Esophagus muscularis mucosa (tissue), 4 donors: ENCODE measurements at places on chromosomes 11 and 22. TPM values are rescaled to one million over a fixed set of nuclear protein-coding genes. Genes with fewer than 3 reads are reported as not detected.

DNA sequence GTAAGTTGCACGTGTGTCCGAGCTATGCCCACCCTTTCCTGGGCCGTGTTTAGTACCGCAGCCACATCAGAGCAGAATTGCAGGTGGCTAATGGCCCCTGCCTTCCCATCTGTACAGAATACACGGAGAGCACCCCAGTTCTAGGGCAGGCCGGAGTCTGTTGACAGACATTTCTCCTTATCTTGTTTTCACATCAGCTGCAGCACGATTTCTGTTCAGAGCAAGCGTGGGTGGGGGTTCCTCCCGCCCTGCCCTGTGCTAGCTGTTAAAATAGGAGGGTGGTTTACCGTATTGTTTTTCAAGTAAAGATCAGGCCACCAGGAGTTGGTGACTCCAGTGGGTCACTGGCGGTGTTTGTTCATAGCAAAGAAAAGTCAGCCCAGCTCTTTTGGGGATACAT, 41.1 kb downstream of the UBASH3B start:
- H3K4me1 ChIP-seq, result peaks cover 3% of the 10 kb centered on the region
- no peaks in the 10 kb centered on the region for H3K27me3 ChIP-seq
- H3K4me3 ChIP-seq, result no peak overlapping the region
- no peak for DNase-seq
- no peak overlapping the region for H3K27ac ChIP-seq
- H3K36me3 ChIP-seq, result no peaks in the 10 kb centered on the region

DNA sequence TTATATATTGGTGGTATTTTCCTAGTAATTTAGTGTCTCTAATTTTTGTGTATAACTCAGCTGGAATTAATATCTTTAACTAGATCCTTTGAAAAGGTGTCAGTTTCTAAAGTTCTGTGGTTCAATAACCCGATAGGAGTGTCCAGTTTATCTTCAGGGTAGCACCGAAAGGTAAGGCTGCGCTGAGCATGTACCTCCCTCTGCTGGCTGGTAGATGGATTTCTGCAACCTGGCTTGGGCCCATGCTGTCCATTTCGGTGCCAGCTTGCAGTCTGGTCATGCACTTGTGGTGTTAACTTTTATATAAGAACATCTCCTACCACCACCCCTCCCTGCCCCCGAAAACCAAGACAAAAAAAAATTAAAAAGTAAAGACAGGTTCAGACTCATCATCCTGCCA, 24.7 kb downstream of the EXT2 start:
- DNase-seq, result no peak
- peaks cover 14% of the 10 kb centered on the region for H3K36me3 ChIP-seq
- no peak overlapping the region for H3K4me3 ChIP-seq
- no peak overlapping the region for H3K27ac ChIP-seq
- H3K27me3 ChIP-seq, result no peaks in the 10 kb centered on the region

DNA sequence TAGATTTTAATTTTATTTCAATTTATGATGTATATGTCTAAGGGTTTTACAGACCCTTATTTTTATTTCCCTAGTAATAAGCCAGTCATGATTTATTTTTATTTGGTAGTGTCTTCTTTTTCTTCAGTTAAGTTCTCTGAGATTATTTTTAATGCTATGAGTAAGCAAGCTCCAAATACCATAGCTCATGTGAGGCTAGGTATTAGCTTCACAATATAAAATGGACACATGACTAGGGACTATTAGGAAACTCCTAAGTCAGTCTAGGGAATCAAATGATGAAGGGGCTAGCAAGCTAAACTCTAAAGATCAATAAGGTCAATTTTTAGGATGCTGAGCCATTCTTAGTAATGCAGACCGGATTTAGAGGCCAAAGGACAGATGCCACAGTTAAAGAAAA, 45.9 kb downstream of the CKAP5 start:
- peaks cover 6% of the 10 kb centered on the region for H3K4me1 ChIP-seq
- no peak for DNase-seq
- peaks cover 35% of the 10 kb centered on the region for H3K36me3 ChIP-seq
- no peak overlapping the region for H3K4me3 ChIP-seq

GRCh38 chr11:103450241-103450640, 341.0 kb downstream of the DYNC2H1 start:
- no peaks in the 10 kb centered on the region for H3K27me3 ChIP-seq
- no peak for DNase-seq
- H3K36me3 ChIP-seq, result no peaks in the 10 kb centered on the region

DNA sequence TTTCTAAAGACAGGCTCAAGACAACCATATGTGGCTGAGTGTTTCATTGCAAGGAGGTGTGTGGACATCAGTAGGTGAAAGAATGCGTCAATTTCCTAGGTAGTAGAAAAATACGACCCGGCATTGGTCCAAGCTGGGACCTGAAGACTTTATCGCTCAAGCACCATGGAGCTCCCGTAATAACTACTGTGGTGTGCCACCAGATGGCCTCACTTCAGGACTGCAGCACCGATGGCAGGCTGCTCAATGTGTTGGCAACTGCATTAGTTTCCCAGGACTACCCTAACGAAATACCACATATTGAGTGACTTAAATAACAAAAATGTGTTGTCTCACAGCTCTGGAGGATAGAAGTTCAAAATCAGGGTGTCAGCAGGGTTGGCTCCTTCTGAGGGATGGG, 72.4 kb upstream of the FAT3 start:
- no peak overlapping the region for H3K27ac ChIP-seq
- no peak for DNase-seq
- H3K4me3 ChIP-seq, result no peak overlapping the region
- no peaks in the 10 kb centered on the region for H3K36me3 ChIP-seq
- no peaks in the 10 kb centered on the region for H3K4me1 ChIP-seq
- H3K27me3 ChIP-seq, result no peaks in the 10 kb centered on the region

- no peak for DNase-seq
- no peaks in the 10 kb centered on the region for H3K36me3 ChIP-seq
- H3K4me3 ChIP-seq, result no peak overlapping the region
- H3K27ac ChIP-seq, result no peak overlapping the region
- no peaks in the 10 kb centered on the region for H3K4me1 ChIP-seq
Observed at GRCh38 chr11:101870510-101870909, 44.3 kb upstream of the CEP126 start.

DNA sequence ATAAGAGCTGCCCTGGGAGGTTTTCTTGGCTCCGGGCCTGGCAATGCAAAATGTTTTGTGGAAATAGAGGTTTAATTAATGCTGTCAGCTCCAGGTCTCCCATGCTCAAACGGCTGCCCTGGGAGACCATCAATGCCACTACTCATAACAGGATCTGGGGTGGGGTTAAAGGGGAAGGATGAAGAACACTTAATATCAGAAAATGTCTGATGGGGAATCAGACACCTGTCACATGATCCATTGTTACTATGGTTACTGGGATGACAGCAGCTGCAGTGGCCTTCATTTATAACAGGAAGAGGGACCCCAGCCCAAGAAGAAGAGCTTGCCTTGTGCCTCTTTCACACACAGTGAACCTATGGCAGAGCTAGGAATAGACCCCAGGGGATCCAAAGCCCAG, 2.2 kb upstream of the SYT13 start:
- no peaks in the 10 kb centered on the region for H3K27me3 ChIP-seq
- H3K27ac ChIP-seq, result no peak overlapping the region
- H3K4me3 ChIP-seq, result no peak overlapping the region
- H3K4me1 ChIP-seq, result peaks cover 8% of the 10 kb centered on the region
- no peaks in the 10 kb centered on the region for H3K36me3 ChIP-seq

DNA sequence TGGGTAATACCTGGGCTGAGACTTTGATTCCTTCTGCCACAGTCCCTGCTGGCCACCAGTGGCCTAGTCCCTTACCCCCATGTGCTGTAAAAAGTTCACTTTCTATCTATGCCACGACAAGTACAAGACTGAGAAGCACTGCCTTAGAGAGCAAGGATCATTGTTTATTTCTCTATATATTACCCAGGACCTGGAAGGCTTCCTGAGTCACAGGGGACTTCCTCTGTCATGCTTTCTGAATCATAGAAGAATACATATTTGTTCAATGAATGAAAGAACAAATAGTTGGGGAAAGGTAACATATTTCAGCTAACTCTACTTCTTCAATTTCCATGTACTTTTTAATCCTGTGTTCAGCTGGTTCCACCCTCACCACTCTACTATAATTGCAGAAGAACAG, 5.5 kb upstream of the SYT9 start:
- no peak for DNase-seq
- H3K36me3 ChIP-seq, result no peaks in the 10 kb centered on the region
- H3K27ac ChIP-seq, result no peak overlapping the region
- H3K27me3 ChIP-seq, result peaks cover under 1% of the 10 kb centered on the region
- no peak overlapping the region for H3K4me3 ChIP-seq

DNA sequence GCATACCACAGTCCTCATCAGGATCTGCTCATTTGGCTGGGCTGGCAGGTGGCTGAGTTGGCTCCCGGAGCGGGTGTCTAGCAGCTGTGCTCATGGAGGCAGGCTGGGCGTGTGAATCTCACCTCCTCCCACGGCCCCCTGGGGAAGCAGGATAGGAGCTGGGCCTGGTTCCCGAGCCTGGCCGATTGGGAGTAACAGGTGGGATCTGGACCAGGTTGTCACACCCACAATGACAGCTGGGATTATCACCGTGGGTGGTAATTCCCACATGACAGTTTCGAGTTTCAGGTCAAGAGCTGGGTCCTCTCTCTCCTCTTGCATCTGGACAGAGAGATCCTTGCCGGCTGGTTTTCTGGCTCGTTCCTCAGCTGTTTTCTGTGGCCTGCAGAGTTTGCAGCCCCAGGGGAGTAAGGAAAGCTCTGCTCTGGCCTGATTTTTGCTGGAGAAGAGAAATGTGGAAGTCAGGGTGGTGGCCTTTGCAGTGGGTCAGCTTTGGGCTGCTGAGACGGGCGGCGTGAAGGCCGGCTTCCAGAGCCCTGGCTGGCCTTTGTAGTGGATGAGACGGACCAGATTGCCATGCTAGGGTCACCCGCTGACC, 57.0 kb downstream of the BCR start:
- H3K27me3 ChIP-seq, result no peaks in the 10 kb centered on the region
- H3K27ac ChIP-seq, result no peak overlapping the region
- no peak overlapping the region for H3K4me3 ChIP-seq
- DNase-seq, result peak; percentile 94
- H3K4me1 ChIP-seq, result peaks cover 57% of the 10 kb centered on the region

GRCh38 chr11:3036419-3036818, 20.8 kb downstream of the CARS1 start:
- H3K27ac ChIP-seq, result no peak overlapping the region
- H3K27me3 ChIP-seq, result no peaks in the 10 kb centered on the region
- no peak overlapping the region for H3K4me3 ChIP-seq
- H3K4me1 ChIP-seq, result no peaks in the 10 kb centered on the region
- H3K36me3 ChIP-seq, result peaks cover 35% of the 10 kb centered on the region

- H3K4me3 ChIP-seq, result no peak overlapping the region
- no peak for DNase-seq
- H3K27me3 ChIP-seq, result no peaks in the 10 kb centered on the region
- peaks cover 82% of the 10 kb centered on the region for H3K4me1 ChIP-seq
- peak overlapping the region; percentile 4 for H3K27ac ChIP-seq
Observed at GRCh38 chr11:96315476-96315875, 27.5 kb downstream of the MAML2 start.

DNA sequence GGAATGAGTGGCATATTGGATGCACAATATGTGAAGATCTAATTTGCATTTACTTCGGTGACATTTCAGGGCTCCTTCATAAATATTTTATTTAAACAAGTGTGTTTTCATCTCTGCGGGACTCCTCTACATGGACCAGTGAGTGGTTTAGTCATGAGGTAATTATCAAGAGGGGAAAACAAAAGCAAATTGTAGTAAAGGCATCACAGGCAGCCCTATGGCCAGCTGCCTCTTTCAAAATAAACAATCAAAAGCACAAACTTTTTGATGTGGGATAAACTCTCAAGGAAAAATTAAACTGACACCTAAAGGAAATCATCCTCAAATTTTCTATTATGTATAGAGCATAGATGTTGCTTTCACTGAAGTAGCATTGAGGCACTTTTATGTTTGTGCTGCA, 6.0 kb downstream of the SYT9 start:
- no peaks in the 10 kb centered on the region for H3K36me3 ChIP-seq
- no peak for DNase-seq
- H3K4me1 ChIP-seq, result peaks cover 2% of the 10 kb centered on the region

- H3K27me3 ChIP-seq, result no peaks in the 10 kb centered on the region
- no peak for DNase-seq
- peaks cover 54% of the 10 kb centered on the region for H3K4me1 ChIP-seq
- no peak overlapping the region for H3K27ac ChIP-seq
- peaks cover 9% of the 10 kb centered on the region for H3K36me3 ChIP-seq
Observed at GRCh38 chr22:23207729-23208393, 27.6 kb downstream of the BCR start.

DNA sequence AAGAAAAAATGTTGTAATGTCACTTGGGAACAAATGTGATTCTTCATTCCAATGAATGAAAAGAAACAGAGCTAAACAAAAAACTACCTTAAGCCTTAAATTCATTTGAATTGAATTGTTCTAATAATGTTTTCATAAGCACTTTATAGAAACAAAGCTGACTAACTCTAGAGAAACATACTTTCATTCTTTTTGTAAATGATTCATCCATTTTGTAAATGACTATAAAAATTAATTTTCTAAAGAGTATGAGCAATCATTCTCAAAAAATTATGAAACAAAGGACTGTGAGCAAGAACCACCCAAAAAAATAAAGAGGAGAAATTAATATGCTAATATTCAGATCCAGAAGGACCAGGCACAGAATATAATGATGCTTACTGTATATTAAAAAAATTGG, 986.5 kb upstream of the CHORDC1 start:
- DNase-seq, result no peak
- no peaks in the 10 kb centered on the region for H3K36me3 ChIP-seq
- no peak overlapping the region for H3K27ac ChIP-seq
- H3K4me1 ChIP-seq, result no peaks in the 10 kb centered on the region
- H3K4me3 ChIP-seq, result no peak overlapping the region

DNA sequence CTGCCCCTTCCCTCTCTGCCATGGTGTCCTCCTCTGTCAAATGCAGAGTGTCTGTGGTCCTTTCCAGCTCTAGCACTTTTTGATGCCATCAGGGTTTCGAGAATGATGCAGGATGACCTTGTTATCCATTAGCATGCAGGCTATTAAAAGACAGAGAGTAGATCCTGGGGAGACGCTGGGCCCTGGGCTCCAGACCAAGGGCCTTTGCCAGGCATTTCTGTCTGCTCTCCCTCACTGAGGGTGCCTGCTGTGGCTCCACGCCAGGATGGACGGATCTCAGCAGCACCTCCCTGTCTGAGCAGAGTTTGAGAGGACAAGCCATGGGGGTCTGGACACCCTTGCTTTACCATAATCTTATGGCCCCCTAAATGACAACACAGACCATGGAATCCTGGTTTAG, 110.8 kb upstream of the CD82 start:
- H3K27me3 ChIP-seq, result no peaks in the 10 kb centered on the region
- no peaks in the 10 kb centered on the region for H3K36me3 ChIP-seq
- no peak overlapping the region for H3K27ac ChIP-seq
- no peak for DNase-seq
- peaks cover 4% of the 10 kb centered on the region for H3K4me1 ChIP-seq
- no peak overlapping the region for H3K4me3 ChIP-seq

GRCh38 chr22:34161431-34162123, 241.3 kb upstream of the LARGE1 start:
- no peak overlapping the region for H3K4me3 ChIP-seq
- no peaks in the 10 kb centered on the region for H3K36me3 ChIP-seq
- H3K4me1 ChIP-seq, result no peaks in the 10 kb centered on the region

The POLR2F gene
- 93.0 TPM for total RNA-seq

The TRIM68 gene
- total RNA-seq, result 16.8 TPM

The TST gene
- 44.8 TPM for total RNA-seq

The TRPM5 gene
- not detected for total RNA-seq

The KRTAP5-11 gene
- not detected for total RNA-seq

The ADM gene
- 152 TPM for total RNA-seq

The BACE1 gene
- 23.4 TPM for total RNA-seq

The RTN3 gene
- 97.4 TPM for total RNA-seq

The CSKMT gene
- 2.9 TPM for total RNA-seq
